GM23338 (cell line): ENCODE measurements at places on chromosomes 1 and 21. TPM values are rescaled to one million over a fixed set of nuclear protein-coding genes. Genes with fewer than 3 reads are reported as not detected.

LCE1E gene
- total RNA-seq, result not detected in 2 replicates

GRCh38 chr1:41387667-41388091 is 26.4 kb downstream of the FOXO6 start:
- H3K27me3 ChIP-seq, result peaks cover 38% of the 10 kb centered on the region
- no peak overlapping the region for H3K27ac ChIP-seq
- peaks cover 28% of the 10 kb centered on the region for H3K4me1 ChIP-seq
- DNase-seq, result peak; percentile 90

CFAP107 gene
- total RNA-seq, result 0.07 TPM in 1 of 2 replicates, not detected in the other

DNA sequence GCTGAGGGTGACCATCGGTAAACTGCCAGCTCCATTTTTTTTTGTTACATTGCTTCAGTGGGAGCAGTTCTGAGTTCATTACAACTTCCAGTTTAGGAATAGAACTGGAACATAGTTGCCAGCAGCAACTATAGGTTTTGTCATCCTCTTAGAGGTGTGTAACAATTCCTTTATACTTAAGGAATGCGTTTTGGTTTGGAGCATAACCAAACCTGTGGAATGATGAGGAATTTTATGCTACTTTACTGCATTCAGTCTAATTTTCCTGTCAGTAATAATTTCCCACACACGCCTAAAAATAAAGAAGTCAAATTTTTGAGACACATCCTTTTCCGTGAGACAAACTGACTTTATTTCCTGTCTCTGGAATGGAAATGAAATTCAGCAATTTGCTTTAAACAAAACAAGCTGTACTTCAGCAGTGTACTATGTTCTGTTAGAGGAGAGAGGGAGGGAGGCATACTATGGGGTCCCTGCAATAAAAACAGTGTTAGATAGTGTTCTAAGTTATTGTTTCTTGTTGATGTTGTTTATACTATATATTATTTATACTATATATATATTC is 4.8 kb upstream of the AMPD1 start:
- H3K27ac ChIP-seq, result no peak overlapping the region
- H3K4me3 ChIP-seq, result no peak overlapping the region
- H3K36me3 ChIP-seq, result no peaks in the 10 kb centered on the region; the same call in 1 of the 2 replicates
- H3K4me1 ChIP-seq, result no peaks in the 10 kb centered on the region
- H3K27me3 ChIP-seq, result no peaks in the 10 kb centered on the region

MAP1LC3C gene
- total RNA-seq, result 1.1 and 1.7 TPM in 2 replicates

DNA sequence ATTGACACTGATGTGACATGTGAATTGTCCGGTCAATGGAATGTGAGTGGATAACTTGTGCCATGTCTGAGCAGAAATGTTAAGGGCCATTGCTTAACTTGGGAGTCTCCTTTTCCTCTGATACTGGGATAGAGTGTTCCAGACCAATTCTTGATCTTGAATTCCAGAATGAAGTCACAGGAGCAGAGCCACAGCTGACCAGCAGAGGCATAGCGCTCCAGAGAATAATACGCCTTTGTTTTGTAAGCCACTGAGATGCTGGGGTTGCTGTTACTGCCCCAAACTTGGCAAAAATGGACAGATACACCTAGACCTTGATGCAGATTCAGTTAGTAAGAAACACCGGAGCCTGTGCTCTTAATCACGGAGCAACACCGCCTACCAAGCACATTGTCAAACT is 6.3 kb downstream of the KCNJ6 start:
- H3K4me3 ChIP-seq, result no peak overlapping the region
- no peak overlapping the region for H3K27ac ChIP-seq
- H3K27me3 ChIP-seq, result peaks cover 7% of the 10 kb centered on the region
- peaks cover 5% of the 10 kb centered on the region for H3K4me1 ChIP-seq
- no peaks in the 10 kb centered on the region for H3K36me3 ChIP-seq

- no peak for DNase-seq
- no peak overlapping the region for H3K4me3 ChIP-seq
- H3K4me1 ChIP-seq, result peaks cover 47% of the 10 kb centered on the region
- H3K27ac ChIP-seq, result no peak overlapping the region
Observed at GRCh38 chr1:14371771-14372497, 226.6 kb upstream of the KAZN start.

CNIH3 gene
- 5.1 and 5.9 TPM in 2 replicates for total RNA-seq

DNA sequence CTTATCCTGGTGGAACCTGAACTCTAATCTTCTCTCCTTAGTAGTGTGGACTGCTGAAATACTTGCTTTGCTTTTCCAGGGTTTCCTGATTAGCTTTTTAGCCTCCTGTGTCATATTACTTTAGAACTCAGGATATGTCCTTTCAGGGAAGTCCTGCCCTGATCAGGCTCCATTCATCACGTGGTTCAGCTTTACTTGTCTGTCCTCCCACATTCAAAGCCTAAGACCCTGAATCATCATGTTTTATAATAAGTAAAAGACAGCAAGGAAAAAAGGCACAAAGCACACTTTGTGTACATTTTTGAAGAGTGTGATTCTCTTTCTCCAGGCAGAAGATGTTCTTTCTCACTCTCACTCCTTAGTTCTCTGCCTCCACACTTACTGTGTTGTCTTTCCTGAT is 70.6 kb downstream of the PATJ start:
- no peak overlapping the region for H3K4me3 ChIP-seq
- H3K27ac ChIP-seq, result no peak overlapping the region
- no peaks in the 10 kb centered on the region for H3K4me1 ChIP-seq
- H3K27me3 ChIP-seq, result no peaks in the 10 kb centered on the region
- H3K36me3 ChIP-seq, result 0 out of 2 replicates have a peak, but pooled peaks cover 9% of the 10 kb centered on the region

- DNase-seq, result peak; percentile 23
- no peaks in the 10 kb centered on the region for H3K36me3 ChIP-seq
- no peaks in the 10 kb centered on the region for H3K27me3 ChIP-seq
- H3K27ac ChIP-seq, result no peak overlapping the region
Observed at GRCh38 chr1:55584526-55585401, 369.6 kb upstream of the USP24 start.

F3 gene
- 5.1 and 9.7 TPM in 2 replicates for total RNA-seq
